ENCODE measurements at places on chromosomes 1 and 21.

GRCh38 chr1:19979494-19979977 is at the start of gene PLA2G2A:
TSS of gene PLA2G2A (minus strand) at chr1:19979618. CDS start at chr1:19978773, 845 bp downstream.
- DNase-seq, result no peak

- DNase-seq, result peak; percentile 72
These were observed at the start of gene ANKRD35 for GRCh38 chr1:145885738-145886287. TSS of gene ANKRD35 (minus strand) at chr1:145885866. CDS start at chr1:145885758, 108 bp downstream.

- no peak for DNase-seq
These were observed 95.3 kb downstream of the BACH1 start for GRCh38 chr21:29394051-29394450.

DNA sequence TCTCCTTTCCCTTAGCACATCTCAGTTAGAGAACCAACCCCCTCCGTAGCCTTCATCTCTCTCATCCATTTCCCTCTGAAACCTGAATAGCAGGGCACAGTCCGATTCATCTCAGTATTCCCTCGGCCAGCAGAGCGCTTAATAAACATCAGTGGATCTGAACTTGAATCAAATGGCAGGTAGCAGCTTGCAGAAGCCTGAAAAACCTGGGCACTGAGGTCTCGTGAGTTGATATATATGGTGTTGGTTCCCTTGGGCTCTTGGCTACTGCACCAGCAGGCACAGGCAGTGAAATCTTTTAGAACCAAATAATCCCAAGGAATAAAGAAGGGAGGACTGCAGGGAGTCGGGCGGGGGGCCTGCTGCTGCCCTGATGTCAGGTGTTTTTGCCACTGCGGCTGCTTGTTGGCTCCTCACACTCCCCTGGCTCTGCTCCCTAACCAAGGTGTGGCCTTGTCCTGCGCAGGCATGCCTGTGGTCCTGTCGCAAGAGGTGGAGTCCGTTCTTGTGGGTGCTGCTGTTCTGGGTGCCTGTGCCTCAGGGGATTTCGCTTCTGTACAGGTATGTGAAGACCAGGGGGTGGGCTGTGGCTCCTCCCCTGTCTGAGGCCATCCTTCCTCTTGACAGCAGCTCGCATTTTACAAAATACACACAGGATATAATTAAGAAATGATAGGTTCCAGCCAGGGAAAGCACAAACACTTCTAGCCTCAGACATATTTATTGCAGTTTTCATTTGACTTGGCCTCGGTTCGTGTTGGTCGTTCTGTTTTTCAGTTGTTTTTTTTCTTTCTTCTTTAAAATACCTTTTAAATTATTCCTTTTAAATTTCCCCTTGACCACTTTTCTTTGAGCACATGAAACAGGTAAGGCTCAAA is 140.9 kb upstream of the HOOK1 start:
- no peak for DNase-seq

GRCh38 chr1:10031461-10031860 is 1.3 kb upstream of the UBE4B start:
- DNase-seq, result no peak

DNA sequence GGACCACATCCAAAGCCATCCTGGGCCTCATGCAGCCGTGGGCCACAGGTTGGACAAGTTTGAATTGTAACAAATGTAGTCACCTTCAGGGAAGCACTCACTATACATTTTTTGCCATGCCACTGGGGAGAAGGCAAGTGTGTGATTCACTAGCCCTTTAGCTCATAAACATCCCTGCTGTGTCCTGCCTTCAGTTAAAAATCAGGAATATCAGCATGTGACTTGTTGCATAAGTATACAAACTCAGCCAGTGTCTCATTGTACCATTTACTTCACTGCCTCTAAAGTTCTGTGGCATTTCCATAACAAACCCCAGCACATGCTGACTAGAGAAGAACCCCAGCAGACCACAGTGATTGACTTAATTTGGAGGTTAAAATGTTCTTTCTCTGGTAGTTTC is 142.0 kb upstream of the C1orf105 start:
- no peak for DNase-seq

- no peak for DNase-seq
These were observed 13.8 kb upstream of the SPRR5 start for GRCh38 chr1:152933196-152933595.

- no peak for DNase-seq
These were observed 9.0 kb downstream of the UMODL1 start for GRCh38 chr21:42079939-42080787.

- no peak for DNase-seq
These were observed 3.2 kb downstream of the GREM2 start for GRCh38 chr1:240608707-240609106.

- DNase-seq, result no peak
These were observed 75.2 kb upstream of the NEK2 start for GRCh38 chr1:211750599-211750998.

DNA sequence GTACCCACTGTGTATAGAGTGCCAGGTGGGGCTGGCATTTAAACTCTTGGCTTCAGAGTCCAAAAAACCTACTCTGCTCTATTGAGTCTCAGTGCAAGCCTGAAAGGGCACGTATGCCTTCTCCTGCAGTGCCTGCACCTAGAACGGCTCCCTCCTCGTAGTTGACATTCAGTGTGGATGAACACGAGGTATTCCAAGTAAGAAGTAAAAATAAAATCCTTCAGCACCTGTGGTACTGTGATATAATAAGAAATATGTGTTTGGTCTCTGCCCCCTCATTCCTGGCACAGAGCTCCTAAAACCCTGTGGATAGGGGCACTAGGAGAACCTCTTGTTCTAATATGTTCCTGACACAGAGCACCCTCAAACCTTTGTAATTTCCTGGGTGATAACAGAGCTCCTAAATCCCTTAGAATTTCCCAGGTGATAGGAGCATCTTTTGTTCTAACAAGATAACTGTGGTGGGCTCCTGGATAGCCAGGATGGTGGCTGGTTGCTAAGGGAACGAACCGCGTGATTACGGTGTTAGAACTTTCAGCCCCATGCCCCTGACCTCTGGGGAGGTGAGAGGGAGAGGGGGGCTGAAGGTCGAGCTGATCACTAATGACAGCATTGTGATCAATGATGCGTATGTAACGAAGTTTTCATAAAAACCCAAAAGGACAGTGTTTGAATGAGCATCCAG is 16.8 kb downstream of the UCK2 start:
- no peak for DNase-seq

- no peak for DNase-seq
These were observed 486.6 kb downstream of the SETD4 start for GRCh38 chr21:35573472-35574374.

- DNase-seq, result no peak
These were observed 72.8 kb upstream of the KRTAP19-8 start for GRCh38 chr21:31111093-31111492.

GRCh38 chr1:160935527-160936258 is 18.9 kb downstream of the ITLN2 start:
- no peak for DNase-seq

GRCh38 chr1:151693057-151693651 is 23.4 kb downstream of the CELF3 start:
- DNase-seq, result no peak

DNA sequence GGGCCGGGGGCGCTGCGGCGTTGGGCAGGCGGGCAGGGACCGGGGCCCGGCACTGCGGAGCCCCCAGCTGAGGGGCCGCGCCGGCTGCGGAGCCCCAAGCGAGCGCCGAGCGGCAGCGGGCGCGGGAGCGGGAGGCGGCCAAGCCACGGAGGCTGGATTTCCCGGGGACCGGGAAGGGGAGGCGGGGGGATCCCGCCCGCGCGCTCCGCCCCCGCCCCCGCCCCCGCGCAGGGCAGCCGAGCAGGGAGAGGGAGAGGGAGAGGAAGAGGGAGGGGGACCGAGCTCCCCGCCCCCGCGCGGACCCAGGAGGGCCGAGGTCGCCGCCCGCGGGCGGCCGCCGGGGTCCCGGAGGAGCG is at the start of gene DLGAP3:
TSS of gene DLGAP3 (minus strand) at position 154 of the 356 bp plus-strand sequence. CDS start 24,267 bp downstream, outside the sequence.
- DNase-seq, result no peak
